SK-MEL-5 (cell line): ENCODE measurements at places on chromosomes 3 and 15.

GRCh38 chr15:81945014-81945615 lies 100.7 kb downstream of the MEX3B start:
- DNase-seq: no peak

DNA sequence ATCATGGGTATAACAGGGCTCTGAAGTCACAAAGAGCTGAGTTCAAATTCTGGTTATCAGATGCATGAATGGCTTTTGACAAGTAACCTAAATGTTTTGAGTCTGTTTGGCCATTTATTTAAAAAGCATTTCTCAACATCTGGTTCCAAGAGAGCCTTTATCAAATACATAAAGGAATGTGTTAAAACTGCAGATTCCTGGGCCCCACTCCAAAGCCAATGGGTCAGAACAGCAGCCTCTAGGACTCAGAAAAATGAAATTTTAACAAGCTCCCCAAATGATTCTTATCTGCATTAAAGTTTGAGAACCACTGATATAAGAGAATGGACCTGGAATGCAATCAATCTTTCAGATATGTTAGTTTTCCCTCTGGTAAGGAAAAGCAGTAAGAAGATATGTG lies 3.4 kb downstream of the B4GALT4 start:
- DNase-seq: no peak

GRCh38 chr15:100931143-100931890 lies 12.2 kb downstream of the LRRK1 start:
- no peak for DNase-seq

GRCh38 chr3:171057072-171057471 lies 30.6 kb upstream of the SLC2A2 start:
- DNase-seq: no peak

DNA sequence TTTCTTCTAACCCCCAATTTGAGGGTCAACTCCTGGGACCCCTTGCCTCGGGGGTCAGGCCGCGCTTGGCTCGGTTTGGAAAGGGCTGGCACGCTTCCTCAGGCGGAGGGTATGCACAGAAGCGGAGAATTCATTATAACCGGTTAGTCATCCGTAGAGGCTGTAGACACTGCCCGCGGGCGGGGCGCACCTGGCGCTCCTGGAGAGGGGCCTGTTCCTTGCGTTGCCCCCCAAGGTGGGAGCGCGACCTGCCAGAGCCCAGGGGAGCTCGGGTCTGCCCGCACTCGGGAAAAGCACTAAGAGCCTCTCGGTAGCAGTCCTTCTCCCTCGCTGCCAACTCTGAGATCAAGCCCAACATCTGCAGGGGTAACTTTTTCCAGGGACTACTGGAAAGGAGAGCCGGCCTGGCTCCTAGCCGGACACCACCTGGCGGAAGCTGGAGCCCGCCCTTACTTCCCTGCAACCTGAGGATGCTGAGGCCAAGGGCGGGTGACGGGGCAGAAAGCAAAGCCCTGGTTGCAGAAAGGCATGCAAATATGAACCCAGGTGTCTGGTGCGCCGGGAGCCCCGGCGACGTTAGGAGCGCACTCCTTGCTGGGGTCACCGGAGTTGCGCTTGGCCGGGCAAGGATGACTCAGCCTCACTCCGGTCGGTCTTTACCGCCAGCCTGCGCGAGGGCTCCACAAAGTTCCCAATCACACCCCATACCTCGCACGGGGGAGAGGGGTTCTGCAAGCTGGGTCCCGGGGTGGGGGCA lies 1.5 kb upstream of the CACNA2D3 start:
- DNase-seq: no peak

DNA sequence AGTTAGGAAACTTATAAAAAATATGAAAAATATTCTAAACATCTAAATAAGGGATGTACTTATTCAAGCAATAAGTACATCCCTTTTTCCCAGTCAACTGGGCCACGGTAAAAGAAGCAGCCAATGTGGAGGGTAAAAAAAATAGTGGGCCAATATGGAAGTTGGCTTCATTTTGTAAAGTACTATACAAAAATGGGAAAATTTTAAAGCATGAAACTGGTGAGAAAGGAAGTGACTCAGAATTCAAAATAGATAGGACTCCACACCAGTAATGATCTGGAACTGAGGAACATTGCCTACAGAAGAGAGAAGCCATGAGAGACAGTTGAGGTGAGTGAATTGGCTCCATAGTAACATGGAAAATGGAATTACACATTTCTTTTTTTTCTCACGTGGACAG lies 108.9 kb downstream of the FNDC3B start:
- no peak for DNase-seq

DNA sequence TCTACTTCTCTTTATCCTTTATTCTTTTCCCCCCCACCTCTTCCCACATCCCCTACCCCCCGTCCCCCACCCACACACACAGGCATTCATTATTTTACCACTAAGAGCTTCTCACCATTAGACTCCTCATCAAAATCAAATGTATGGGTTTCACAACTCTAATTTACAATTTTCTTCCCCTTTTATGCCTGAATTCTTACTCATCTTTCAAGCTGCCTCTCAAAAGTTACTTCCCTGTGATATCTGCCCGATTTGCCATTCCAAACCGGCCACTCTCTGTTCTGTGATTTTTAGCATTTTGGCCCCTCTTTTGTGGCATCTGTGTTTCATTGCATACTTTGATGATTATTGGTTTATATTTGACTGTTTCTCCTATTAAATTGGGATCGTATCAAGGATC lies 42.2 kb downstream of the SLC9A9 start:
- no peak for DNase-seq

DNA sequence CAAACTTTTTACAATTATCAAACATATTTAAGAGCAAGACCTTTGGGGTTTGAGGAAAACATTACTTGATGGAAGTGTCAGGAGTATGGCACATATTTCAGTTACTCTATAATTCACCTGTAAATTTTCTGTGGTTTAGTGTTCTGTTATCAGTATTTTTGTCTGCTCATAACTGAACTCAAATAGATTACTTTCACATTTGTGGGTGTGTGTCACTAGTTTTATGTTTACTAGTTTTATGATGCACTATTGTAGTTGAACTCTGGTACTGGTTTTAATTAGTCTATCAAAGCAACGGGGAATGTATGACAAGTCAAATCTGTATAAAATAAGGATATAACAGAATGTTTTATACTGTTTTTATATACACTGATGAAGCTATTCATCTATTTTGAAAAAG lies 27.2 kb downstream of the OXSM start:
- no peak for DNase-seq

GRCh38 chr3:183519891-183520290 lies 35.6 kb downstream of the KLHL6 start:
- no peak for DNase-seq

DNA sequence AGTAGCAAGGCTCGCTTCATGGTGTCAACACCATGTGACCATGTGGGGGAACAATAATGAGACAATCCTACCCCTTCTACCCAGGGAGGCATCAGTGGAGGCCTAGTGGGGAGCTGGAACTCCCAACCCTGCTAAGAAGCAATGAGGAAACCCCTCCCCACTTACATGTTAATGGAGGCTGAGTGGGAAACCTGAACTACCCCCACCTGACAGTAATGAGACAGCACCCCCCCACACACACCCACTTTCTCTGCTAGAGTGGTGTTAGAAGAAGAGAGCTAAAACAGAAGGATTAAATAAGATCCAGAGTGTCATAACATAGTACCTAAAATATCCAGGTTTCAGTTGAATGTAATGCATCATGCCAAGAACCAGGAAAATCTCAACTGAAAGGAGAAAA lies 78.6 kb downstream of the NEO1 start:
- no peak for DNase-seq

GRCh38 chr3:140584549-140584948 lies 93.3 kb upstream of the TRIM42 start:
- no peak for DNase-seq

DNA sequence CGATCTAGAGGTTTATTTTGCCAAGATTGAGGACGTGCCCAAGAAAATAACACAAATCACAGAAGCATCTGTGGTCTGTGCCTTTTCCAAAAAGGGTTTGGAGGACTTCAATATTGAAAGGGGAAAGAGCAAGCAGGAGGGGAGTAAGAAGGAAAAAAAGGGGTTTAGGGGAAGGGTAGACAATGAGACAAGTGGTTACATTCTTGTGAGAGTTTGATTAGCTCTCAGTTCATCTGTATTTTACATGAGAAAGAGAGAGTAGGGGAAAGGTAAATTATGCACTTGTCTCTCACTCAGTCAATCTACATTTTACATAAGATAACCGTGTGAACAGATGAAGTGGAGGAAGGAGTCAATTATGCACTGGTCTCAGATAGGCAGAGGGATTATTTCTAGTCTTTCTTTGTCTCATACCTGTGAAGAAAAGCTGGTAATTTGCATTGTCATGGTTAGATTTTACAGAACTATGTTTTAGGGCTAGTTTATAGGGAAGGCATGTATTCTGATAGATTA lies 931.3 kb downstream of the CADM2 start:
- DNase-seq: no peak

DNA sequence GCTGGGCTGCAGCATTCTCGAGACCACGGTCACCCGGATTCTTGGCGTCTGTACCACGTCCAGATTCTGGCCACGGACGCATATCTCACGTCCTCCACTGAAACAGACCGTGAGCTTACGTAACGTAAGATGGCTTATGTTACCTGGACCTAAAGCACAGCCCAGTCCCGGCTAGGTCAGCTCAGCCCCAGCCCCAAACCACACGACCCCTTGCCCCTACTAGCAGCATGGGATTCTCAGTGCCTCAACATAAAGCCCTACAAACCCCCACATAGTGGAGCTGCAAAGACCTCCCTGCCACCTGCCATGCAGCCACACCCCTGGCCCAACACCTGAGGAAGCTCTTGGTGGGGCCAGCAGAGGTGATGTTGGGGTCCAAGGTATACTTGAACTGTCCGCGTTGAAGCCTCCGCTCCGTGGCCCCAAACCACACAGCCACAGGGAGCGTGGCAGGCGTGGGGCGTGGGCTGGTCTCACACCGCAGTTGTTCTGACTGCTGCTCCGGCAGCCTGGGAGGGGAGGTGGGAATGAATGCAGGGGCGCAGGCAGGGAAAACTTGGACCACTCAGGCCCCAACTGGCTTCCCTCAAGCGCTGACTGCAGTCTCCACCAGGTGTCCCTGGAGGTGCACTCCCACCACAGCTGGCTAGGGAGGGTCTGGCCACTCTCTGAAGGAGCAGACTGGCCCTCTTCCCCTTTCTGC lies 14.5 kb downstream of the PLXNB1 start:
- DNase-seq: no peak

- peak; percentile 40 for DNase-seq
These were observed 69.2 kb downstream of the GOLGA8B start for GRCh38 chr15:34514251-34514670.

DNA sequence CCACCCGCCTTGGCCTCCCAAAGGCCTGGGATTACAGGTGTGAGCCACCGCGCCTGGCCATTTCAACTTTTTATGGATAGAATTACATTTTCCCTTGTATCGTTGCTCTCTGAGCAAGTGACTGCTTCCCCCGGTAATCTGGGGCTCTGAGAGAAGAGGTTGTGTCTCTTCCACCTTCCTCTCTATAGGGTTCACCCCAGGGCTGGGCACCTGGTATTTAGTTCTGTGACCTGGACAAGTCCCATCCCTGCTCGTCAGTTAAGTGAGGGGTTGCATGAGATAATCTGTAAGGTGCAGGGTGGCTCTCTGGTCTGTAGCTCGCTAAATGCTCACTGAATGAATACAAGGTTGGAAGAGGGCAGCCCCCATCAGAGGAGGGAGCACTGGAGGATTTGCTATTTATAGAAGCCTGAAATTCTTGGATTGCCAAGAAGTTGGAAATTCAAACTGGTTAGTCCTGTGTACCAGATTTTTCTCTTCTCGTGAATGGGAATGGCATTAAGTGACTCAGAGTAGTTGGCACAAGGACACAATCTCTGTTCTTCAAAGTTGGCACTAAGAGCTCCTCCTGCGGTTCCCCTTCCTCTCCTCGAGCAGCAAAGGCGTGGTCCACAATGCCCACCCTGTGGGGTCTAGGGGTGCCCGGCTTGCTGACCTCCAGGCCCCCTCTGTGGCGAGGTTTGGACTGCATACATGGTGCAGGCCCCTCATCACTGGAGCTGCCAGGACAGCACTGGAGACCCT lies 68.1 kb upstream of the DLG1 start:
- DNase-seq: no peak

DNA sequence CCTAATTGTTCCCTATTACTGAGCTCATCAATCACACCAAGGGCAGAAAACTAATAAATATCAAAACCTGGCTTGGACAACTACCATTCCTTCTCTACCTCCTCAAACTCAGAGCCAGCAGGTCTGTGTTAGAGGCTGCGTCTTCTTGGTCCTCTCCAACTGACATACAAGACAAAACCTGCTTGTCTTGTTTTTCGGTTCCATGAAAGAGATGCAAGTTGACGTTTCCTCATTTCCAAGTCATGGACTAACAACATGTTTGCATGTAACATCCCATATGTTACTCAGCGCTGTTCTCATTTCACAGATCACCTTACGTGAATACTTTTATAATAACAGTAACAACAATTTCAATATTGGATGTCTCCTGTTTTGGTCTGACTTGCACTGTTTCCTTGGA lies 110.9 kb downstream of the LMLN start:
- no peak for DNase-seq

DNA sequence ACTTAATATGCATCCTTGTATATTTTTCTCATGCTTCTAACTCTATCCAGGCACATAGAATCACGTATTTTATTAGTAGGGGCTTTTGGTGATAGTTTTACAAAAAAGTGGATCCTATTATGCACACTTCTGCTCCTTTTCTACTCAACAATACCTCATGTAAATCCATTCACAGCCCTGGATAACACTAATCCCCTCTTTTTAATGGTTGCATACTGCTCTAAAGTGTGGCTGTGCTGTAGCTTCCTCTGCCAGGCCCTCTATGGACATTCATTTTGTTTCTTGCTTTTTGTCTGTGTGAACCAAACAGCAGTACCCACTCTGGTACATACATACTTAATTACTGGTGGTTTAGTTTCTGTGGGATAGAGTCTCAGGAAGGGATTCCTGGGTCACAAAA lies 51.3 kb upstream of the SCAANT1 start:
- DNase-seq: no peak

DNA sequence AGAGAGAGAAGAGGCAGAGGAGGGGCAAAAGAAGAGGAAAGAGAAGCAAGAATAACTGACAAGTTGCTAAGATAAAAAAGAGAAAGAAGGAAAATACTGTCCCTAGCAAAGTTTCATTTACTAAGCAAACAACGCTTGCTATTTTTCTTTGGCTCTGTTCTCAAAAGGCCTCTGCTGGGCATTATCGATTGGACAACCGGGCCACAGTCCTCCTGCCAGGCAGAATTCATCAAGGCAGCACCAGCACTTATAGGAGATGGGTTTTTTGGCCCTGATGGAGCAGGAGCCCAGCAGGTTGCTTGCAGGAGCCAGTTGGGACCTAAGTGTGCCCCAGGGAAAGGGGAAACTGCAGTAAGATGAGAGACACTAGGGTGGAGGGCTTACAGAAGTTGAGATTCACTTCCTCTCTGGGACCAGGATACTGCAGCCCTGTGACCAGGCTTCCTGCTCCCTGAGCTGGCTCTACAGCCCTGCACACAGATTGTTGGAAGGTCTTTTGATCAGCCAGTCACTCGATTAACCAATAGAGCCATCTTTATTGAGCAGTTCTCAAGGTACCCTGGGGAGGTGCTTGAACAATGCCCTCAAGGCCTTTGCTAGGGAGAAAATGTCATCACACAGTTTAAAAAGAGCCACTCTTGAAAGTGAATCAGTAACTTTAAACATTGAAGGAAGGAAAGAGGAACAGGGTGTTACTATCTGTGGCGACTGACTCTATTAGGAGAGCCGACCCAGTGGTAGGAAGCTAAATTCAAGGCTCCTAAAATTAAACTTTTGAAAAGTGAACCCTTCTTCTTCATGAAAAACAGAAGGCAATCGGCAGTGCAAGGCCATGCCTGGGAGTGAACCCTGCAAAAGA lies 28.8 kb upstream of the GLCE start:
- no peak for DNase-seq

- no peak for DNase-seq
These were observed 3.7 kb upstream of the ZBTB47 start for GRCh38 chr3:42649783-42650182.

- DNase-seq: peak; percentile 4
These were observed 62.9 kb downstream of the FBN1 start for GRCh38 chr15:48582452-48583247.
